ENCODE measurements at places on chromosomes 1 and 21.

- no peak for DNase-seq
These were observed 80.7 kb downstream of the UBE4B start for GRCh38 chr1:10113501-10113900.

DNA sequence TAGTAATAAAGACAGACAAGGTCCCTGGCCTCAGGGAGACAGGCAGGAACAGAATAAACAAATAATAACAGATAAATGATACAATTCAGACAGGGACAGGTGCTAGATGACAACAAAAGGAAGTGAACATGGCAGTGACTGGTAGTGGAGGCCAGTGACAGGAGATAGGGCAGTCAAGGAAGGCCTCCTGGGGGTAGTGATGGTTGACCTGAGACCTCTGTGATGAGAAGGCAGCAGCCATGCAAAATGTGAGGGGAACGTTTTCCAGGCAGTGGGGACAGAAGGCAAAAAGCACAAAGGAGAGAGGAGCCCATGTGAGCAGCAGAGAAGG, 18.5 kb downstream of the OPTC start:
- DNase-seq, result no peak

GRCh38 chr21:42566524-42567213, 53.0 kb downstream of the SLC37A1 start:
- DNase-seq, result no peak

DNA sequence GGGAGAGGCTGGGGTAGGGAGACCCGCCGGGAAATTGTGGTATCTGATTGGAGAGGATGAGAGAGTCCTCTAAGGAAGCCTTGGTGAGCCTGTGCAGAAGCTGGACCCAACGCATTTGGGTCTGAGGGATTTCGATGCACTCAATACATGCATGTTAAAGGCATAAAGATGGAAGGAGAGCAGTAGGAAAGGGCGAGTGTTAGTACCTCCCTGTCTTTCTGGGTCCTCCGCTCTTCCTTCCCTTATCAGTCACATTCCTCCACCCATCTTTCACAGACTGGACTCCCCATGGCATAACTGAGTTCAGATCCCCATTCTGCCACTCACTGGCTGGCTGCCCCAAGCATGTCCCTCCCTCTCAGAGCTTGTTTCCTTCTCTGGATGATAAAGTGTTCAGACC, 7.3 kb downstream of the RGS16 start:
- no peak for DNase-seq

GRCh38 chr1:175757381-175758015, 14.1 kb upstream of the TNR start:
- peak; percentile 11 for DNase-seq

DNA sequence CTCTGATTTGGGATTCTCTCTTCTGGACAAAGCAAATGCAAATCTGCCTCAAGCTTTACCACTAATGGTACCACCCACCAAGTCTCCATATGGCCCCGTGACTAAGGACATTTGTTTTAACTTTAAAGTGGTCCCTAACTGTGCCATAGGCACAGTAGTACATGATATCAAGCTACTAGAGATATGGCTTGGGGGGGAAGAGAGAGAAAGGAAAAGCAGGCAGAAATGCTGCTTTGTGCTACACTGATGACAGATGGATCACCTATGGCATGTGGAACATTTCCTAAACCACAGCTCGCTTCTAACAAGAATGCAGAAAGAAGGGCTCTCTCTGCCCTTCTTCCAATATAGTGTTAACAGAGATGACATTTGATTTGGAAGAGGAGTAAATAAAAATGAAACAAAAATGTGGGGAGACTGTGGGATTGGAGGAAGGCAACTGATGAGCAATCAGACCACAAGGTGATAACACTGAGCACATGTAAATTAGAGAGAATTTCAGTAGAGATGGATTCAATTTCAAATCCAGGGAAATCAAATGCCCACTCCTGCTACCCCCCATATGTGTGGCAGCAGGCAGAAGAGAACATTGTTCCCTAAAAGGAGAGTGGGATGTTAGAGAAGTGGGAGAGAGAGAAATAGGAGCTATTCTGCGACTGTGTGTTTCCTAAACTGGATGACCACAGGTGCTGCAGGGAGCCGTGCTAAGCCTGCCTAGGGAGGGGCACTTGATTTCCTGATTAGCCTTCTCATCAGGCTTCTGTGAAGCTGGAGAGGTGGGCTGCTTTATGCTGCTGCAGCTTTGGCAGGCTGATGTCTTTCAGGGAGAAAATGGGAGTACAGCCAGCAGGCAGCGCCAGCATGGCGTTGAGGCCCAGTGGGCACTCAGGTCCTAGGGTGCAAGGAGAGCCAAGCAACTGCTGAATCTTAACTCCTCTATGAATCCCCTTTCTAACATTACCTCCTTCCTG, 75.3 kb downstream of the ZNF648 start:
- no peak for DNase-seq

DNA sequence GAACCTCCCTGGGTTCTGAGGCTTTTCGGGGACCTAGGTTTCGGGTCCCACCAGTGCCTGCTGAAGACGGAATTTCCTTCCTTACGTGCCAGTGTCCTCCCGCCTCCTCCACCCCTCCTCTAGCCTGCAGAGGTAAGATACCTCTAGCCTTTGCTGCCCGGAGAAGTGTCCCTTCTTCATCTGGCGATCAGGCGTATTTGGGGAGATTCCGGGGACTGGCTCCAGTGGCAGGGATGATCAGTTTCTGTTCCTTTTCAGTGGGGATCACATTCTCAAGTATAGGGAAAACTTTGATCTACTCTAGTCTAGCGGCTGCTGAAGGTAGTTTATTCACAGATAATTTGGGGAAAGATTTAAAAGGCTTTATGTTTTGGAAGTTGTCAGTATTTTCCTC, 674 bp downstream of the CEP350 start:
- no peak for DNase-seq

DNA sequence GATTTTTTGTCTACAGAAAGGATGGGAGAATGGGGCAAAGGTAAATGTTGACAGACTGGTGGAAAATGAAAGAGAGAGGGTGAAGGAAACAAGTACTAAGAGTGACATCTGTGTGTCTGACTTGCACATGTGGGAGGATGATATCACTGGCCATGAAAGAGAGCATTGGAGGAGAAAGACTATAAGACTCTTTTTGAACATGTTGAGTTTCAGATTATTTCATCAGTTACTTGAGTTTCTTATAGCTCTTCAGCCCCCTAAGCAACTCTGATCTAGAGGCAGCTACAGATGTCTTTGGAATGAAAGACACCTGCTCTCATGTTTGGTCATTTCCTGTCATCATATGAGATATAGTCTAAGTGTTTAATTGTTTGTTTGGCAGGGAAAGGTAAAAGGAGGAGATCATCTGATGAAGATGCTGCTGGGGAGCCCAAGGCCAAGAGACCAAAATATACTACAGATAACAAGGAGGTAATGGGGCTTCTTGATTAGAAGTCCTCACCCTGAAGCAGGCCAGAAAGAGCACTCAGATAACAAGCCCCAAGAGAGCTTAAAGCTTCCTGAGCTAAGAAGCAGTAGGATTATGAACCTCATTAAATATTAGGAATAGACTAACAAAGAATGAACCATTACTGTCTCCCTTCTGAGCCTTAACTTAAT, 4.5 kb downstream of the POLR3C start:
- no peak for DNase-seq

DNA sequence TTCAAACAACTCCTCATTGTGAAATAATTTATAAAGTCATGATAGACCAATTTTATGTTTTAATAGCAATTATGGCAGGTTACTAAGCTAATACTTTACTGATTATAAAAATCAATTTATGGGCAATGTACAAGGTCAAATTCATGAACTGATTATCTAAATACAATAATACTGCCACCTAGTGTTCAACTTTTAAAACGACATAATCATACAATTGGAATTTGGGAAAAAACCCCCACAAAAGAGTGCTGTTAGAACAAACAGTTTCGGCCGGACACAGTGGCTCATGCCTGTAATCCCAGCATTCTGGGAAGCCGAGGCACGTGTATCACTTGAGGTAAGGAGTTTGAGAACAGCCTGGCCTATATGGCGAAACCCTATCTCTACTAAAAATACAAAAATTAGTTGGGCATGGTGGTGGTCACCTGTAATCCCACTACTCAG, 14.0 kb downstream of the GTF2B start:
- DNase-seq, result no peak

GRCh38 chr1:201591981-201592380, 53.1 kb downstream of the NAV1 start:
- no peak for DNase-seq

DNA sequence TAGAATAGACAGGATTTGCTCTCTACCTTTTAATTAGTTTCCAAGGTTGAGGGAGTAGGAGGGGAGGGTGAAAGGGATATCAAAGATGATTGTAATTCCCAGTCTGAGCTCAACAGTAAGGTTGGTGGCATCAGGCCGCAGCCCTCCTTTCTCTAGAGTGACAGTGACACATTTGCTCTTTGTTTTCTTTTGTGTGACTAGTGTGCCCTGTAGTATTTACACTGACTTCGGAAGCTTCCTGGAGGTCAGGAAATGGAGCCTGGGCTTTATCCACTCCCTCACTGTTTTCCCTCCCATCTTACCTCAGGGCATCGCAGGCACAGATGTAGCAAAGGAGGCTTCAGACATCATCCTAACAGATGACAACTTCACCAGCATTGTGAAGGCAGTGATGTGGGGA, 44.7 kb upstream of the LAX1 start:
- DNase-seq, result no peak

DNA sequence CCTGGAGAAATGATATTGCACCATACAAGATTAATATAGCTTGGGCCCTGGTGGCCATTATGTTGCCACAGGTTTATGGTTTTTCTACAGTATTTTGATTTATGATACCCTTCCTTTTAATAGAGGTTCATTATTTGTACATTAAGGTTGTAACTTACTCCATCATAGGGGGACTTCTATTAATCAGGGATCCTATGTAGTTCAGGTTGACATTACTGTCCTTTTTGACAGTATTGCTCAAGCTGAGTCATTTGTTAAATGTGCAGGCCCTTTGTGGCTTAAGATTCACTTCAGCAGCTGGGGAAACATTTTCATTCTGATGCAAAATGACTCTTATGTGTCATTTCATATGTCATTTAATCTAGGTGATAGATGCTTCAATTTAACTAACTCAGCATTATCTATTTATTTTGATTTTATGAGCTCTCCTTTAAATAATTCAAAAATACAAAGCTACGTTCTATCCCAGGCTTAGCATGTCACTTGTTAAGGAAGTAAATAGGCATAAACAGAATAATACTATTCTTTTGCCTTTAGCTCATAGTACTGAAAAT, 686.9 kb upstream of the NCAM2 start:
- no peak for DNase-seq

- no peak for DNase-seq
These were observed 297.8 kb downstream of the BRINP3 start for GRCh38 chr1:190179817-190180216.

DNA sequence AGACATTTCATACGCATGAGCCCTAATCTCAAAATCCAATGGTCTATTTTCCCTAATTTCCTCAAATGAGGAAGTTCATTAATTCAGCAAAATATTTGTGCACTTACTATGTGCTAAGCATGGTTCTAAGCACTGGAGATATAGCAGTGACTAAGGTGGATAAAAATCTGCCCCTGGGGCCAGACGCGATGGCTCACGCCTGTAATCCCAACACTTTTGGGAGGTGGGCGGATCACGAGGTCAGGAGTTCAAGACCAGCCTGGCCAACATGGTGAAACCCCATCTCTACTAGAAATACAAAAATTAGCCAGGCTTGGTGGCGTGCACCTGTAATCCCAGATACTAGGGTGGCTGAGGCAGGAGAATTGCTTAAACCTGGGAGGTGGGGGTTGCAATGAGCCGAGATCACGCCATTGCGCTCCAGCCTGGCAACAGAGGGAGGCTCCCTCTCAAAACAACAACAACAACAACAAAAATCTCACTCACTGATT, 4.3 kb upstream of the MIIP start:
- DNase-seq, result no peak

- DNase-seq, result no peak
These were observed 3.4 kb downstream of the LHX9 start for GRCh38 chr1:197920414-197921117.

DNA sequence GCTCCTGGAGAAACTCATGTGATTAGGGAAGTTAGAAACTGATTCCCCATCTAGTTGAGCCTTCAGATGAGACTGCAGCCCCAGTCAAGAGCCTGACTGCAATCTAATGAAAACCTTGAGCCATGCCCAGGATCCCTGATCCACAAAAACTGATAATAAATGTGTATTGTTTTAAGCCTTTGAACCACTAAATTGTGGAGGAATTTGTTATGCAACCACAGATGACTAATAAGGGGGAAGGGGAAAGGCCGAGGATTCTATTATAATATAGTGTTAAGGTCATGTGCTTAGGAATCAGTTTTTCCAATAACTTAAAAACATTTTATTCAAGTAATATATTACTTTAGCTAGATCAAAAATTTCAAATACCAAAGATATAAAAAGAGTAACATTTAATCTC, 52.8 kb upstream of the USP25 start:
- DNase-seq, result no peak

DNA sequence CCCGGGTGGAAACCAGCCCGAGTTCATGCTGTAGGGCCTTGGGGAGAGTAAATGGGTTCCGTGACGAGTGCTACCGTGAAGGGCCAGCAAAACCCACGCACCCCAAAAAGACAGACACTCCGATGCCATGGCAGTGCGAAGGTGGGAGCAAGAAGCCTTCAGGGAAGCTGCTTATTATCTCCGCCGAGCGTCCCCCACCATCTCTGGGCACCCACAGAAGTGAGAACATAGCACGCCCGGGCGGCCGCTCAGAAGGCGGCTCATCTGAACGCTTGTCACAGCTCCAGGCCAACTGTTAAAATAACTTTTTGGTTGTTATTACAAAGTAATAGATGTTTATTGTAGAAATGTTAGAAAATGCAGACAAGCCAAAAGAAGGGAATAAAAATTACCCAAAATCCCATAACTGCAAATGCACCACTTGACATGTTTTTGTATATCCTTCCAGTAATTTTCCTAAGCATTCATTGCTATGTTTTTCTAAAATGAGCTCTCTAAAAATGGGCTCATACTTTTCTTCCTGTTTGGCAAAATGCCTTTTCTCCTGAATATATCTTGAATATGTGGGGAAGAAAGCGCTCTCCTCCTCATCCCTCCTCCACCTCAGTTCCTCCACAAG, 234.9 kb downstream of the NPHP4 start:
- no peak for DNase-seq

DNA sequence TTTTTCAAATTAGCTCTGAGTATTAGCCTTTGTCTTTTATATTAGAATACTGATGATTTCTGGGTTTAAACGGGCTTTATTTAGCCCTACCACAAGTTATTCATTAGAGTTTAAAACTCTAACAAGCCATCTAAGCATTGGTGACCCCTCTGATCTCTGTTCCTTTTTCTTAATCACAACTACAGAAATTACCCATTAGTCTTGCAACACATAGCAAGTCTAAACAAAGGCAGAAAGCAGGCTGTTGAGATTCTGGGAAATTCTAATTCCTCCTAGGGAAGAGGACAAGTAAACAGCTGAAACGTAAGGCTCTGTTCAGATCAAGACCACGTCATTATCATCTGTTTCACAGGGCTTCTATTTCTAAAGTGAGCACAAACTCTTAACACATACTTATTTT, 491.2 kb upstream of the ZRANB2 start:
- no peak for DNase-seq

Measured in stimulated activated CD8-positive, alpha-beta memory T cell treated with anti-CD3 and anti-CD28 coated beads, Interleukin-2, amount 100 ng/mL, for 48 hours (primary cell).